Nephron progenitor cell (in vitro differentiated cells): ENCODE measurements at places on chromosomes 7 and 10.

GRCh38 chr7:100130608-100131453 is 4.1 kb downstream of the MBLAC1 start:
- peak; percentile 95 for DNase-seq

DNA sequence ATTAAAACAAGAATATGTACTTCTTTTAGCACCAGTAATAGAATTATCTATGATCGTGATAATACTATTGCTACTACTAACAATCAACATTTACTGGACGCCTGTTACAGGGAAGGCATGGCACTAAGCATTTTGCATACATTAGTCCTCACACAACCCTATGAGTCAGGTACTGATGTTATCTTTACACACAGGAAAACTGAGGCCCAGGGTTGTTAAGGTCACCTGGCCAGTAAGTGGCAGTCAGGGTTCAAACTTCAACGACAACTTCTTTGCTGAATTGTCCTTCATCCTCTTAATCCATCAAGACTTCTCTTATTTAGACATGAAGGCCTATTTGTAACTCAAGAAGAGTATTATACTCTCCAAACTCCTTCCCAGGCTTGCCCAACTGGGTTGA is 41.9 kb upstream of the ACSL5 start:
- no peak for DNase-seq

DNA sequence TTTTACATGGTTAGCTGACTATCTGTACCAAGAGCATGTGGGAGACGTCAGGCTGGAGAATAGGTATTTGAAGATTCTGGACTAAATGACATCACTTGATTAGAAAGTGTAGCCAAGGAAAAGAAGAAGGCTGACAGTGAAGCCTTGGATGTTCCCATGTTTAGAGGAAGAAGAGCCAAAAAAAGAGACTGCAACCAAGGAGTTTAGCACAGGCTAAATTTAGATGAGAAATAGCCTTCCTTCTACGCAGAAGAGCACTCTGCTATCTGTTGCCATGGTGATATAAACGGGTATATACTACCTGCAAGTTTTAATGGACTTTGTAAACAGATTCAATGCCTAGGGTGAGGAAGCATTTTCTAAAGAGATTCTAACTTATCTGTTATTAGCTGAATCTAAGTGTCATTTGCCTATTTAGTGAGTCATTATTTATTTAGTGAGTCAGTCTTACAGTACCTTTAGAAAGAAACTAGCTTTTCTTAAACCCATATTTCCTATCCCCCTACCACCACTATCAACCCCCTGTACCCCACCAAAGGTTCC is 69.8 kb downstream of the CDK6 start:
- DNase-seq: no peak

- no peak for DNase-seq
Observed at GRCh38 chr7:144027974-144028373, 20.8 kb upstream of the OR2A5 start.

DNA sequence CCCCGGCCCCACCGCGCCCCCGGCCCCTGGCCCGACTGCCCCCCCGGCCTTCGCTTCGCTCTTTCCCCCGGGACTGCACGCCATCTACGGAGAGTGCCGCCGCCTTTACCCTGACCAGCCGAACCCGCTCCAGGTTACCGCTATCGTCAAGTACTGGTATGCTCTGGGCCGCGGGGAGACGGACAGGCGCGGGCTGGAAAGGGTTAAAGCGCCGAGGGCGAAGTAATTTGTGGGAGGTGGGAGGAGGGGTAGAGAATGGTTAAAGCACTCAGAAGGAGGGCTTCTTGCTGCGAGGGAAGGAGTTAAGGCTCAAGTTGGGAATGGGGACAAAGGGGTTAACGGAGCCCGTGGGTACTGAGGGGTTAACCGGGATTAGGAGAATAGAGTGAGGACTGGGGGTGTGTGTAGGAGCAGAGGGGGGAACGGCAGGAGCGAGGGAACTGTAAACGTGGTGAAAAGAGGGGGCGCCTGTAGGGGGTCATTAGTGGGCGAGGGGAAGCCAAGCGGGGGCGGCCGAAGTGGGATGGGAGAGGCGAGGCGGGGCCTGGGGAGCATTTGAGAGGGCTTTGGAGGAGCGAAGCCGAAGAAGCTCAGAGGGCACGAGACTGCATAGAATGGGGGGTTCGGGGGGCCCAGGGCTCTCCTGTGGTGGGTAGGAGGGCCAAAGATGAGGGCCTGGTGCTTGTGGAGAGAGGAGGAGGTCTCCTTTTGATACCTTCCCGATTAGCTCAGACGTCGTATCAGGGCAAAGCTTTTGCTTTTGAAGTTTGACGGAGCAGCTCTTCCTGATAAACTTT is 605 bp downstream of the SUFU start:
- peak; percentile 67 for DNase-seq

GRCh38 chr7:2738766-2739549 is 51.0 kb downstream of the AMZ1 start:
- no peak for DNase-seq

DNA sequence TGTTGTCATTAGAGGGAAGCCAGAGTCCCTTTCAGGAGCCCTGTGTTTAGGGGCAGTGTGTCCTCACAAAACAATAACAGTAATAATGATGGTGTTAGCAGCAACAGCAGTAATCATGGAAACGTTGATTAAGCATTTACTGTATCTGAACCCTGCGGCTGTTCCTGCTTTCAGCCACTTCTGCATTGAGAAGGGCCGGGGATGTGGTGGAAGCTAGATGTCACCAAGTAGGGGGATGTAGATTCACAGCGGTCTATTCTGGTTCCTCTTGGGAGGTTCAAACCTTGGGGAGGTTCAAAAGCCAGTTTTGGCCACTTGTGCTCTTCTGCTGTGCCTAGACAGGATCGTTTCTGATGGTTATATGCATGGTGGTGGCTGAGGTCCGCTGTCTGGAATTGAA is 44.8 kb downstream of the PRPF18 start:
- DNase-seq: no peak

DNA sequence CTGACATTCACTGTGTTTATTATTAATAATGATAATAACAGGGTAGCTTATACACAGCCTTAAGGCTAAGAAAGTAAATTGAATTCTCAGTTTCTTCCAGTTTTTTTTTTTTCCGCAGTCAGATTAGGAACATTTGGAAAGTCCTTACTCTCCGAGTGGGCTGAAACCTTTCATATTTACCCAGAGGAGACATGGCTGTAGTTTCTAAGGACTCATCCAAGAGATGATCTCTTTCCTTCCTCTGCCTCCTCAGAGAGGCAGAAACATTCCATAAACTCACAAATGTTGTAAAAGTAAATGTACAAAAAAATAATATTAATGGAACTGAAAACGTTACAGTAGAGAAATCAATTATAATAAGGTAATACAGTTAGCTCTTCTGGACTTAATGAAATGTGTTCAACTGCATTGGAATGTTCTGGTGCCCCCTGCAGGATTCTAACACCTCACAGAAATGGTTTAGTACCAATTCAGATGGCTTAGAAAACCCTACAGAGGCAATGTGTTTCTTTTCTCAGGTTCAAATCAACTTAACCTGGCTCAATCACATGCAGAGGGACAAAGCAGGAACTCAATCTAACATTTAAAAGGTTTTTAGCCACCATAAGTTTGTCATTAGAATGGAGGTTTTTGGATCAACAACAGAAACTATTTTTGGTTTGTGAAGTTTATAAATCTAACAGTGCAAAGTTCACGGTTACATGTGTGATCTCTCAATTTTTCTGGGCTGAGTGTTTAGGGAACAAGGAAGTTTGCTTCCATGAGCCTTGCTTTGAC is 71.7 kb downstream of the ICA1 start:
- DNase-seq: peak; percentile 38

DNA sequence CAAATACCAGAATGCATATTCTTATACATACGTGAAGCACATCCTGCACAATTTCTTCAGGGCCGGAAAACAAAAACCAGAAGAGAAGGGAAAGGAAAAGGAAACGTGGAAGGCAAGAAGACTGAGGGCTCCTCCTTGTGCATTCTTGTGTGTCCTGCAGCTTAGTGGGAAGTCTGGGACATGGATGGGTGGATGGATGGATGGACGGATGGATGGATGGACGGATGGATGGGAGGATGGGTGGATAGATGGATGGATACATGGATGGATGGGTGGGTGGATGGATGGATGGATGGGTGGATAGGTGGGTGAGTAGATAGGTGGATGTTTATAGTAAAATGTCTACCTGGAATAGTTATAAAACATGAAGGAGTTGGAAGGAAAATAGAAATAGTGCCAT is 30.8 kb upstream of the SLC35B4 start:
- no peak for DNase-seq

DNA sequence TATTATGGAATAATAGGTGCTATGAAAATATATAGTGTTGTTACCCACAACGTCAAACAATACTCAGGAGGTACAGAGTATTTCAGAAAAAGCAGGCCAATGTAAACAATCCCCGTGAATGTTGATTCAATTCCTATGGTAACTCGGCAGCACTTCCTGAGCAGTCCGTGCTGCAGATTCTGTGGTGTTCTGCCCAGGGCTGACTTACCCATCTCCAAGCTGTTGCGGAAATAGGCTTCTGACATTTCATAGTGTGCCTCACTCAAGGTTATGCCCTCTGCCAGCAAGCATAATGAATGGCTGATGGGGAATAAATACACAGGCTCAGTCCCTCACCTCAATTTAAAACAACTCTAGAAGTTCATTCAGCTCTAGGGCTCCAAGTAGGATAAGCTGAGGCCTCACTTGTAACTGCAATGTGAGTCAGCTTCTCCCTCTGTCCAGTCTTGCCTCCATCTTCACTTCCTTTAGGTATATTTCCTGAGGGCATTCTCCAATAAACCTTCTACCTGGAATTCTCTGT is 177.6 kb downstream of the GNAI1 start:
- DNase-seq: no peak

- no peak for DNase-seq
Observed at GRCh38 chr10:70615211-70615610, 12.7 kb upstream of the PRF1 start.

- DNase-seq: no peak
Observed at GRCh38 chr10:46239247-46239646, 47.5 kb upstream of the ANTXRL start.

GRCh38 chr10:15267496-15267895 is 99.0 kb upstream of the NMT2 start:
- DNase-seq: no peak

DNA sequence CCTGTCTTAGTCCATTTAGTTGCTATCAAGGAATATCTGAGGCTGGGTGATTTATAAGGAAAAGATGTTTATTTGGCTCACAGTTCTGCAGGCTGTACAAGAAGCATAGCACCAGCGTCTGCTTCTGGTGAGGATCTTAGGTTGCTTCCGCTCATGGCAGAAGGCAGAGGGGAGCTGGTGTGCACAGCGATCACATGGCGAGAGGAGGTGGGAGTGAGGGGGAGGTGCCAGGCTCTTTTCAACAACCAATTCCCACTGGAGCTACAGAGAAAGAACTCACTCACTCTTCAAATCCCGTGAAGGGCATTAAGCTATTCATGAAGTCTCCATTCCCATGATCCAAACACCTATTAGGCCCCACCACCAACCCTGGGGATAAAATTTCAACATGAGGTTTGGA is 371.6 kb downstream of the SH2D4B start:
- no peak for DNase-seq

- DNase-seq: no peak
Observed at GRCh38 chr10:4201866-4202825, 417.1 kb upstream of the KLF6 start.

DNA sequence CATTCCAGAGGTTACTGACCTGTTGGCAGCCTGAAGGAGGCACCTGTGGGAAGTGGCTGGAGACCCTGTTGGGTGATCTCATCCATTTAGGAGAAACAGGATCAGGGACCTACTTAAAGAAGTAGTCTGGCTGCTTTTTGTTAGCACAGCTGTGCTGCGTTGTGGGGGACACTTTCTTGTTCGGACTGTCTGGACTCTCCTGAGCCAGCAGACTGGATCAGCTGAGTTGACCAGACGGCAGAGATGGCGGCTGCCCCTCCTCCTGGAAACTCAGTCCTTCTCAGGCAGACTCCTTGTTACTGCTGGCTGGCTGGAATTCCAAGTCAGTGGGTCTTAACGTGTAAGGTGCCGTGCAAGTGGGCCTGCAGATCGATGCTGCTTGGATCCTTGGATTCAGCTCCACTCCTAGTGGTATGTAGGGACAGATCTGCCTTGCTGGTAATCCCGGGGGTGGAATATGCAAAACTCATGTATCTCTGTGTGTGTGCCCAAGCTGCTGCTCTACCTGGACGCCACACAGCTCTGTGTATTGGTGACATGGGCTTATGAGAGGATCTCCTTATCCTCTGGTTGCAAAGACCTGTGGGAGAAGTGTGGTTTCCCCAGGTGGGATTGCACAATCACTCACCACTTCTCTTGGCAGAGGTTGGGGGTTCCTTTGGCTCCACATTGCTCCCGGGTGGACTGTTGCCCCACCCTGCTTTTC is 87.3 kb downstream of the CCSER2 start:
- DNase-seq: no peak

GRCh38 chr7:81692146-81692905 is 77.5 kb downstream of the HGF start:
- DNase-seq: no peak

GRCh38 chr10:62978482-62978881 is 154.6 kb upstream of the NRBF2 start:
- no peak for DNase-seq

- DNase-seq: no peak
Observed at GRCh38 chr10:51668336-51668689, 31.1 kb downstream of the CSTF2T start.

- no peak for DNase-seq
Observed at GRCh38 chr10:100766693-100767421, 21.5 kb downstream of the PAX2 start.

DNA sequence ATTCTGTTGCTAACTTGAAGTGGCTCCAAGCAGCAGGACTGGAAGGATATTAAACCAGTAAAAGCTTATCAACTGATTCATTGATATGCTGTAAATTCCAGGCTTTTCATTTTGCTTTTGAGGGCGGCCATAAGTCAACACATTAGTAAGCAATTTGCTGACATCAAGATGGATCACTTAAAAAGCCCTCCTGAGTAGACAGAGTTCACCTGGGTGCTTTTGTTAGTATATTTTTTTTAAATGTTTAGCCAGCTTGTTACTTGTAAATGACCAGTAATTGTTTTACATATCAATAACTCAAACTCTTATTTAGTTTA is 26.5 kb downstream of the RNF32 start:
- DNase-seq: no peak

DNA sequence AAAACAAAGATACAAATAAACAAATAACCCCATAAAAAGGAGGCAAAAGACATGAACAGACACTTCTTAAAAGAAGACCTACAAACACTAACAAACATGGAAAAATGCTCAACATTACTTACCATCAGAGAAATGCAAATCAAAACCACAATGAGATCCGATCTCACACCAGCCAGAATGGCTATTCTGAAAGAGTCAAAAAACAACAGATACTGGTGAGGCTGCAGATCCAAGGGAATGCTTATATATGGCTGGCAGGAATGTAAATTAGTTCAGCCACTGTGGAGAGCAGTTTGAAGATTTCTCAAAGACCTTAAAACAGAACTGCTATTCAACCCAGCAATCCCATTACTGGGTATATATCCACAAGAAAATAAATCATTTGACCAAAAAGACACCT is 80.4 kb upstream of the NRP1 start:
- no peak for DNase-seq

DNA sequence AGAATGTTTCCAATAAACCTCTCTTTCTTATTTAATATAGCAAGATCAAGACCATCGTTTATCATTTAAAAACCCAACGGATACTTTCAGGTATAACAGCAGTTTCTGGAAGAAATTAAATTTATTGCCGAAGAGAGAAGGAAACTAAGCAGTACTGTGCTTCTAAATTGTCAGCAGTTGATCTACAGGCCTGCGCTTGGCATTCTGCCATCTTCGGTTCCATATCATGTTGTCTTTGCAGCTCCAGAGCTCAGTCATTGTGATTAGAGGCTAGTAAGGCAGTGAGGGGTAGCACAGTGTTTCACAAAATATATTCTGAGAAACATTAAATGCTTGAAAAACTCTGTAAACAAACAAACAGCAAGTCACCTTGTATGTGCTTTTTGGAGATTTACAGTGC is 301.3 kb downstream of the REEP3 start:
- DNase-seq: no peak
